ENCODE measurements at places on chromosomes 16 and 17. TPM values are rescaled to one million over a fixed set of nuclear protein-coding genes. Genes with fewer than 3 reads are reported as not detected.

DNA sequence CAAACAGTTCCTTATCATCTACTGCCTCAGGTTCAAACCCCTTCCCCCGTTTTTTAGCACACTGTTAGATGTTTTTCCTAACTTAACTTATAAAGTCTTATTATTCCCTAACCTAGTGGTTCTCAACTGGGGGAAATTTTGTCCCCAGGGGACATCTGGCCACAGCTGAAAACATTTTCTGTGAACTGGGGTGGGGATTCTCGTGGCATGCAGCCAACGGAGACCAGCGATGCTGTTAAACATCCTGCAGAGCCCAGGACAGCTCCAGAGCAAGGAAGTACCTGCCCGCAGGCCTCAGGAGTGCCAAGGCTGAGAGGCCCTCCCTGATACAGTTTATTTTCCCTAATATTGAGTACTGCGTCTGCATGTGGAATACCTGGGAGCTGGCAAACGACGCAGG lies 24.3 kb downstream of the ZCCHC14 start:
- no peak for DNase-seq

- no peak for DNase-seq
These were observed 36.5 kb downstream of the CPNE2 start for GRCh38 chr16:57128771-57129389.

- no peak for DNase-seq
These were observed 25.1 kb upstream of the ASIC2 start for GRCh38 chr17:33318241-33318640.

GRCh38 chr16:50593410-50594150 lies 45.4 kb downstream of the NKD1 start:
- DNase-seq: no peak

- DNase-seq: no peak
These were observed 4.3 kb downstream of the COG1 start for GRCh38 chr17:73197161-73197560.

- no peak for DNase-seq
These were observed 55.3 kb downstream of the TBX4 start for GRCh38 chr17:61507383-61508066.

DNA sequence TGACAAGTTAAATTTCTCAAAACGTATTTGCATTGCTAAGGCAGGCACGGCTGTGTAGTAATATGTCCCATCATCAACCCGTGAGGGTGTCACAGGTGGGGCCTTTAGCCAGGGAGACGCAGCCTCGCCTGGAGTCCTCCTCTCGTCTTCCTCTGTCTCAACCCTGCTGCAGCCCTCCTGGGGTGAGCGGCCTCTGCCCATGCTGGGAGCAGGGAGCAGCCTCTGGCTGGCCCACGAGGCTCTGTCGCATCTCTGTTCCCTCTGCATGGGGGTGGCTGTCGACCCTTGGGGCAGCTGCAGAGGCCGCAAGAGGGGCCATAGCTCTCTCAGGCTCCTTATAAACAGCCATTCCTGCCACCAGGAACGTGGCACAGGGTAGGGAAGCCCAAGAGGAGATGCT lies 806 bp upstream of the SMIM5 start:
- no peak for DNase-seq

GRCh38 chr17:17001076-17001777 lies 29.3 kb upstream of the TNFRSF13B start:
- DNase-seq: no peak

DNA sequence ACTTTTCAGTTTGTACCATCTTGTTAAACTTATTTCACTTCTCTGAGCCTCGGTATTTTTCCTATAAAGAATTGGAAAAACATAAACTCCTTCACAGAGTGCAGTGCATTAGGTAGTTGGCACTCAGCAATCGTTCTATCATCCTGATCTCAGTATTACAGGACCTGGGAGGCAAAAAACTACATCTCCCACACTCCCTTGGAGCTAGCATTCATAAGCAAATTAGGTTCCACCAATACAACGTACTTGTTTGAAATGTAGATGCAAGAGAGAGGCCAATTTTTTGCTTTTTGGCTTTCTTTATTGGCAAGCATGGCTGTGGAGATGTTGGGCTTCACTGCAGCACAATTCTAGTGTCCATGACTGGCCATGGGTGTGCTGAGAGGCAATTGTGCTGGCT lies 285.2 kb downstream of the CA10 start:
- DNase-seq: no peak

GRCh38 chr17:47700471-47701449 lies 6.8 kb downstream of the TBKBP1 start:
- no peak for DNase-seq

DNA sequence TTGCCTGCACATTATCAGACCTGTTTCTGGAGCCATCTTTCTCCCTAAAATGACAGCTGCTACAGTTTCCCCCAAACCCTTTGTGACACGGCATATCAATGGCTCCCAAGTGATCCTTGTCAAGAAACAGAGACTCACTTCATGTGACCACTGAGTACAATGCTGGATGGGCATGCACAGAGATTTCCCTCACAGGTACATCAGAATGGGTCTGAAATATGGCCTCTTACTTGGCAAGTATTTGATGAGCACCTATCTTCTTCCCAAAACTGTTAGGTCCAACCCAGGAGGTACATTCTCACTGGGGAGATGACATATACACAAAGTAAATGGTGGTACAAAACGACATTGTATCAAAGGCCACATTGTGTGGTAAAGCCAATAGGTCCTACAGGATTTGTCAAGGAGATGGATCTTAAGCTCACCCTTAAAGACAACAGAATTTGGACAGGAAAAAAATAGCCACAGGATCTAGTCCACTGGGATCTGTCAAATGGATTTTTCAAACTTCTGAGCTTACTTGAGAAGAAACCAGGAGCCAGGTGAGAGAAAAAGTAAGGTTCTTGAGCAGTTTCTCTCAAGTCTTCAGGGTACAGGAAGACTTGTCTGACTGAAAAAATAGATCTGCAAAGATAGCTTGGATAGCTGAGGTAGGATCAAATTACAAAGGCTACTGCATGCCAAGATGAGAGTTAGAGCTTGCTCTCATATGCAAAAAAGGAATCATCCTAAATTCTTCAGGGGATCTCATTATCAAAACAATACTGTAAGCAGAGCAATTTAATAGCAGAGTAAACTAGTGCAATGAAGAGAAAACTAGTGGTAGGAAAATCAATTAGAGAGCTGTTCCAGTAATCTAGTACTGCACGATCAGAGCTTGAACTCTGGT lies 28.8 kb downstream of the RNF43 start:
- DNase-seq: no peak

PPY gene
- not detected for total RNA-seq

SLC6A4 gene
- 0.46 TPM for total RNA-seq

CHST4 gene
- not detected for total RNA-seq
